ENCODE measurements at places on chromosomes 1 and 21. TPM values are rescaled to one million over a fixed set of nuclear protein-coding genes. Genes with fewer than 3 reads are reported as not detected.

The DARS2 gene
- total RNA-seq, result 27.8 TPM

The RIMS3 gene
- 2.0 TPM for total RNA-seq

The SYT2 gene
- not detected for total RNA-seq

DNA sequence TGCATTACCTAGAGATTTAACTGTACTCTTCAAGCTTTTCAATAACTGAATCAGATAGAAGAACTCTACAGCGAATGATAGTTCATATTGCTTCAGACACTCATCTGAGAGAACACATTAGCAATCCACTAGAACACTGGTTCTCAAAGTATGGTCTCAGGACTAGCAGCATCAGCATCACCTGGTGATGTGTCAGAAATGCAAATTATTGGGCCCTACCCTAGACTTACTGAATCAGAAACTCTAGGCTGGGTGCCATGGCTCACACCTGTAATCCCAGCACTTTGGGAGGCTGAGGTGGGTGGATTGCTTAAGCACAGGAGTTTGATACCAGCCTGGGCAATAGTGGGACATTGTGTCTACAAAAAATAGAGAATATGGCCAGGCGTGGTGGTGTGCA, 24.9 kb upstream of the GLIS1 start:
- DNase-seq, result no peak

- no peak for DNase-seq
Observed at GRCh38 chr1:209154912-209155311, 428.6 kb upstream of the CAMK1G start.
